Activated CD4-positive, alpha-beta T cell treated with anti-CD3 and anti-CD28 coated beads, Interleukin-2, amount 10 ng/mL, durations not matched to agents 7 days and 5 days (primary cell): ENCODE measurements at places on chromosomes 11 and 22. TPM values are rescaled to one million over a fixed set of nuclear protein-coding genes. Genes with fewer than 3 reads are reported as not detected.

DNA sequence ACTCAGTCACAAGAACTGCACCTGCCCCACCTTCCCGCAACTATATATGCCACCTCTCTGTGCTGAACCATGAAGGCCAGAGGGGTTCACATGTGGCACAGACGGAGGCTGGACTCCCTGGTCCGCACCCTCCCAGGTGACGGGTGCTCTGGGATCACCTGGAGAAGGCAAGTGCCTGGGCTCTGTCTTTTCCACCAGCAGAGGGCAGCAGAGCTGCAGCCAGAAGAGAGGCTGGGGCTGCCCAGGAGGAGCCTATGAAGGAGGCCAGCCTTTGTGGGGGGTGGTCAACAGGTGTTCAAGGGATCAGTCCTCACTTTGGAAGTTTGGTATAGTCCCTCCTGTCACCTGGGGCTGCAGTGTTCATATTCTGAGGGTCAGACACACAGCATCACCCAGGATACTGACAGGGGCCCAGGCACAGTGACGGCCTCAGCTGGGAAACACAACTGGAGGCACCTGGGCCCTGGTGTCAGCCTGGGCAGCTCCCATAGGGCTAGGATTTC is 39.2 kb upstream of the IGLL5 start:
- H3K4me1 ChIP-seq = peaks cover 29% of the 10 kb centered on the region
- no peak overlapping the region for H3K4me3 ChIP-seq
- peaks cover 36% of the 10 kb centered on the region for H3K27me3 ChIP-seq

- H3K4me3 ChIP-seq = no peak overlapping the region
- peaks cover 3% of the 10 kb centered on the region for H3K4me1 ChIP-seq
- H3K36me3 ChIP-seq = peaks cover 8% of the 10 kb centered on the region
- H3K27ac ChIP-seq = no peak overlapping the region
- no peak for DNase-seq
Measured at GRCh38 chr11:18468961-18469360, 13.3 kb downstream of the LDHAL6A start.

GRCh38 chr11:128925250-128925600 is 17.4 kb downstream of the TP53AIP1 start:
- no peak overlapping the region for H3K27ac ChIP-seq
- no peak overlapping the region for H3K4me3 ChIP-seq
- DNase-seq = no peak
- no peaks in the 10 kb centered on the region for H3K36me3 ChIP-seq

DNA sequence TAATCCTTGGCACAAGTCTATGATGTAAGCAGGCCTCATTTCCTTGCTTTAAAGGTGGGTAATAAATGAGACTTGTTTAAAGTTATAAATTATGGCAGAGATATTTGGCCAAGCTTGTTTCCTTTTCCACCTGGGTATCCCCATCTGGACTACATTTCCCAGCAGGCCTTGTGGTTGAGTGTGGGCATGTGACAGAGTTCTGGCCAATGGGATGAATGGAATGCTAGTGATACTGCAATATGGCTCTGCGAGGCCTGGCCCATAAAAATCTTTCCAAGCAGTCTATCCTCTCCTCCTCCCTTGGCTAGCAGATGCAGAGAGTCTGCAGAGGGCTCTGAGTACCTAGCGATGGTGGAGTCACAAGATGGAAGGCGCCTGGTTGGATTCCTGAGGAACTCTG is 102.5 kb downstream of the TIMP3 start:
- H3K4me1 ChIP-seq = no peaks in the 10 kb centered on the region
- no peak overlapping the region for H3K27ac ChIP-seq
- H3K36me3 ChIP-seq = no peaks in the 10 kb centered on the region

Gene C11orf97
- total RNA-seq = not detected

Gene GDPD4
- total RNA-seq = not detected

Gene OR52H1
- total RNA-seq = not detected
